Activated CD8-positive, alpha-beta memory T cell treated with anti-CD3 and anti-CD28 coated beads for 36 hours (primary cell): ENCODE measurements at places on chromosomes 2 and 18. TPM values are rescaled to one million over a fixed set of nuclear protein-coding genes. Genes with fewer than 3 reads are reported as not detected.

Gene ITGB6
- total RNA-seq: not detected

Gene ADAM23
- total RNA-seq: 0.57 TPM

Gene CERS6
- total RNA-seq: 9.5 TPM

Gene YWHAQ
- 500 TPM for total RNA-seq

Gene SDC1
- total RNA-seq: 0.19 TPM

Gene GATA6
- not detected for total RNA-seq

Gene SF3B6
- 147 TPM for total RNA-seq

Gene ABCG5
- not detected for total RNA-seq

Gene GBX2
- not detected for total RNA-seq

Gene CPLX4
- total RNA-seq: not detected

Gene UGT1A3
- not detected for total RNA-seq

Gene RMDN2
- 3.7 TPM for total RNA-seq

Gene DSC2
- total RNA-seq: not detected

Gene HOXD1
- not detected for total RNA-seq

Gene NEURL3
- total RNA-seq: 0.13 TPM

Gene TTC32
- 11.8 TPM for total RNA-seq

Gene CD28
- 75.2 TPM for total RNA-seq

Gene FOXI3
- not detected for total RNA-seq

Gene NDC80
- 53.9 TPM for total RNA-seq

Gene SULT1C3
- not detected for total RNA-seq

Gene DQX1
- total RNA-seq: 0.91 TPM

Gene GKN2
- not detected for total RNA-seq

Gene GALR1
- not detected for total RNA-seq

Gene GAL3ST2
- 0.25 TPM for total RNA-seq

Gene CMPK2
- total RNA-seq: 0.61 TPM

Gene NLRC4
- not detected for total RNA-seq

Gene IKZF2
- total RNA-seq: 8.3 TPM

Gene LOXL3
- total RNA-seq: 1.4 TPM

Gene REG3A
- total RNA-seq: not detected
